ENCODE measurements at places on chromosomes 4 and X. TPM values are rescaled to one million over a fixed set of nuclear protein-coding genes. Genes with fewer than 3 reads are reported as not detected.

Gene CORIN
- 0.80 TPM for total RNA-seq

Gene OSTC
- total RNA-seq: 92.6 TPM

Gene C1QTNF7
- total RNA-seq: 3.1 TPM

DNA sequence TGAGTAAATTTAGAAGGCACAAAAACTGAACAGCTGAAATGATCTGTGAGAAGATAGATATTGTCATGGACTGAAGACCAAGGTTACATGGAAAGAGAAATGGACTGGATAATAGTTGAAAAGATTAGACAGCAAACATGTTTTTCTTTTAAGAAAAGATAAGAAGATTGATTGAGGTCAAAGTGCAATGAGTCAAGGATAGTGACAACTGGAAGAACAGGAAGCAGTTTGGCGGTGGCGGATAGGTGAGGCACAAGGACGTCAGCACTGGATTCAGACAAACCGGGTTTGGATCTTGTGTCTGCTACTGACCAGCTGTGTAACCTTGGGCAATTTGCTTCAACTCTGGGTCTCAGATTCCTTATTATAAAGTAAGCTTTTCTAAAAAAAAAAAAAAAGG lies 2.0 kb upstream of the HPGD start:
- DNase-seq: no peak

- no peak for DNase-seq
These were observed 57.0 kb upstream of the PRSS48 start for GRCh38 chr4:151219948-151220347.

DNA sequence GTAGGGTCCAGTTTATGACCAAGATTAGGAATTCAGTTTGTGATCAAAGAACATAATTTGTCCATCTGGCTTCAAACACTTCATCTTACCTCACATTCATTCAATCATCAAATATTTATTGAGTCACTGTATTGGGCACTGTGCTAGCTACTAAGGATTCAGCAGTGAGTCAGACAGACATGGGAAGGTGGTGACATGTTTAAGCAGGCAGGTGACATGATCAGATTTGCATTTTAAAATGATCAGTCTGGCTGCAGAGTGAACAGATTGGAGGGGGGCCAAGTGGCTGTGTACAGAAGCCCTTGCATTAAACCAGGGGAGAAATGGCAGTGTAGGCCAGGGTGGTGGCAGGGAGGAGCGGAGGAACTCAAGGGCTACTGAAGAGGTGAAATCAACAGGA lies 25.1 kb upstream of the APLN start:
- DNase-seq: no peak

Measured in lung (tissue), 17 donors.